ENCODE measurements at places on chromosomes 12 and 14. TPM values are rescaled to one million over a fixed set of nuclear protein-coding genes. Genes with fewer than 3 reads are reported as not detected.

The SDR9C7 gene
- total RNA-seq: not detected

The EMC9 gene
- 16.8 TPM for total RNA-seq

- no peak for DNase-seq
Observed at GRCh38 chr14:61033054-61033453, 52.0 kb downstream of the SLC38A6 start.

- peak; percentile 68 for DNase-seq
Observed at GRCh38 chr12:14774906-14775635, 28.2 kb downstream of the WBP11 start.

- DNase-seq: no peak
Observed at GRCh38 chr14:100840286-100841065, 14.6 kb downstream of the MEG3 start.

The RNF212B gene
- total RNA-seq: not detected

The EIF2B2 gene
- 26.1 TPM for total RNA-seq

The FUT8 gene
- total RNA-seq: 13.5 TPM

The KCNC2 gene
- total RNA-seq: not detected

The DNAI7 gene
- total RNA-seq: 1.6 TPM

The CLEC12A gene
- 1.3 TPM for total RNA-seq

The DIO2 gene
- 7.3 TPM for total RNA-seq

GRCh38 chr14:51441001-51441400 lies 201.0 kb downstream of the TMX1 start:
- no peak for DNase-seq

DNA sequence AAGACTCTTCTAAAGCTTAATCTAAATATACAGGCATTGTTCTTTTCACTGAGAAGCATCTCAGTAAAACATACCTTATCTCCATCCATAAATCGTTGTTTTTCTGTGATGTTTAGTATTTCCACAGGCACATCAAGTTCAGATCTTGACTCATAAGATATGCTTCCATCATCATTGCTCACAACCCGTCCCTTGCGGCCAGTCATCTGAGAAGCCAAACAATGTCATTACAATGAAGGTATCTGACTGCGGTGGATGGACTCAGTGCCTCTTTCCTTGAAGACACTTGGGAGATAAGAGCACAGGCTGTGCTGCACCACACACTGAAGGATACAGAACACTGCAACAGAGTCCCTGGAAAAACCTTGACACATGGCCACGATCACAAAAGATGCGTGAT lies 44.8 kb downstream of the SBNO1 start:
- no peak for DNase-seq

The BMP4 gene
- total RNA-seq: 7.8 TPM

DNA sequence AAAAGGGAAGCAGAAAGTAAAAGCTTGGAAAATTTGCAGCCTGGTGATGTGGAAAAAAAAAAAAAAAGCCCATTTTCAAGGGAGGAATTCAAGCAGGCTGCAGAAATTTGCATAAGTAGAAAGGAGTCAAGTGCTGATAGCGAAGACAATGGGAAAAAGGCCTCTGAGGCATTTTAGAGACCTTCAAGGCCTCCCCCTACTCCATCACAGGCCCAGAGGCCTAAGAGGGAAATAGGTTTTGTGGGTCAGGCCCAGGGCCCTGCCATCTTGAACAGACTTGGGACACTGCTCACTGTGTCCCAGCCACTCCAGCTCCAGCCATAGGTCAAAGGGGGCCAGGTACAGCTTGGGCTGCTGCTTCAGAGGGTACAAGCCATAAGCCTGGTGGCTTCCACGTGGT lies 13.8 kb upstream of the PRKD1 start:
- DNase-seq: no peak

The SRRM4 gene
- total RNA-seq: not detected

- no peak for DNase-seq
Observed at GRCh38 chr14:77133720-77134338, 7.8 kb downstream of the ZDHHC22 start.

GRCh38 chr14:22479776-22480464 lies 109.1 kb downstream of the DAD1 start:
- no peak for DNase-seq

The FKBP3 gene
- total RNA-seq: 72.3 TPM

The TMEM117 gene
- 10.8 TPM for total RNA-seq

The RAB2B gene
- 11.8 TPM for total RNA-seq

GRCh38 chr14:30803185-30803584 lies 71.2 kb upstream of the COCH start:
- no peak for DNase-seq

DNA sequence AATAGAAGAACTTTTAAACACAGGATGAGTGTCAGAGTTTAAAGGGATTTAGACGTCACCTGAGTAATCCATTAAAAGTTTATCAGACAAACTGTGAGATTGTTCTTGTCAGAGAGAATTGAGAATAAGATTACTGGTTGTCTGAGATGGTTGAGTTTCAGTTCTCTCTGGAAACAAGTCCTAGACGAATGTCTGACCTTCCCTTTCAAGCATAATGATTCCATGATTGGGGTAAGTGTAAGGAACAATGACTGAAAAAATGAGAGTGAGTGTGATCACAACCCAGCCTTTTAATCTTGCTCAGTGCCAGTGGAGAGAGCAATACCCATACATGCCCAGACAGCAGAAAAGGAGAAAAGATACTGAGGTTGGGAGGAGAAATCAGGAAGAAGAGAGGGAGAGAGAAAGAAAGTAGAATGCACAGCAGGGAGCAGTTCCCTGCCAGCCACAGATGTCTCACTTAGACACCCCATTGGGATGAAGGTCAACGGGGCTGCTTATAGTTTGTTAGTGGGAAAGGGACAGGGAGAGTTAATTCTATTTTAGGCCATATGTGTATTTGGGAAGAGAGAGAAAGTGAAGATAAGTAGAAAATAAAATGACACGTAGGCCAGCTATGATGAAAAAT lies 4.3 kb downstream of the GRIP1 start:
- DNase-seq: no peak
